ENCODE measurements at places on chromosomes 4 and X.

GRCh38 chrX:110322603-110323002 lies 4.7 kb upstream of the AMMECR1 start:
- DNase-seq = no peak

DNA sequence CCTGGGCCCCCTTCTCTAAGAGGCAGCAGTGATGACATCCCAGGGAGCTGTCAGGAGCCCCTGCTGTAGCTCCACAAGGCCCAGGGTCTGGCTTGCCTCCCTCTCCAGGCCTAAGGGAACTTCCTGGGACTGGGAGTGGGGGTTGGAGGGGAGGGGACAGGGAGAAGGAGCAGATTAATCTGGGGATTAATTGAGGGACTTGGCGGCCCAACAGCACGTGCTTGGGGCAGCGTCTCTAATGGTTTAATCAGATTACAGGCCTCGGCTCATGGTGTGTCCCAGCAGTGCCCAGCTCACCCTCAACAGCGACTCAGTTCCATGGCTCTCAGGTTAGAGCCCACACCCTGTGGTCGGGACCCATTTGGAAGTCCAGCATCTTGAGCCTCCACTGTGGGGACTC lies 47.9 kb downstream of the EFNB1 start:
- no peak for DNase-seq

DNA sequence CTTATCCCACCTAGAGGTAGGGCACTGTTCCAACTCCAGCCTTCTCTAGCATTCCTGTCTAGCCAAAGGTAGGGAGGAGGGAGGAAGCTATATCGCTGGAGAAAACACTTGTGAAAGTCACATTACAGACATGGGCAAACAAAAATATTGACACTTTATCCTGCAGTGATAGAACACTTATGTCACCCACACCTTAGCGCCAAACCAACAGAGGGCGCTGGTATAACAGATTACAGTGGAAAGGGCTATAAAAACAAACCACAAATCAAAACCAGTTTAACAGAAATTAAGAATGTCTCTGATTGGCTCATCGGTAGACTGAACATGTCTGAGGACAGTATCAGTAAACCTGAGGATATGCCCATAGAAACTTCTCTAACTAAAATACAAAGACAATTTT lies 451.3 kb downstream of the TLL1 start:
- DNase-seq = no peak

GRCh38 chrX:12581546-12581945 lies 209.7 kb upstream of the PRPS2 start:
- DNase-seq = no peak

DNA sequence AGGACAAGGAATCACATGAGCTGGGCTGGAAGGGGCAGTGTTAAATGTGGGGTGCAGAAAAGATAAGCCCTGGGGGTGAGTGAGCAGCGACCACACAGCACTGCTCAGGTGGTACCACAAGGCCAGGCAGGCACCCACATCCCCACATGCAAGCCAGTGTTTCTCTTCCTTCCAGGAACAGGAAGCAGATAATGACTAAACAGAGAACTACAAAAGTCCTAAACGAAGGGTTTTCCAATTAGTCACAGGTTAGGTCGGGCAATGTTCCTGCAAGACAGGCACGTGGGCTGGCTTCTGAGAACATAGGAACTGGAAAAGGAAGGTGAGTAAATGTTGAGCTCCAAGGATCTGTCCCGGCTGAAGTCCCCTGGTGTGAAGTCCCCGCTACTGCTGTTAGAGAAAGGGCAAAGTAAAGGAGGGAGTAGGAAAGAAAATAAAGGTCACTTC lies 19.5 kb downstream of the RELL1 start:
- no peak for DNase-seq

GRCh38 chr4:155842080-155842479 lies 24.0 kb downstream of the ASIC5 start:
- DNase-seq = no peak

DNA sequence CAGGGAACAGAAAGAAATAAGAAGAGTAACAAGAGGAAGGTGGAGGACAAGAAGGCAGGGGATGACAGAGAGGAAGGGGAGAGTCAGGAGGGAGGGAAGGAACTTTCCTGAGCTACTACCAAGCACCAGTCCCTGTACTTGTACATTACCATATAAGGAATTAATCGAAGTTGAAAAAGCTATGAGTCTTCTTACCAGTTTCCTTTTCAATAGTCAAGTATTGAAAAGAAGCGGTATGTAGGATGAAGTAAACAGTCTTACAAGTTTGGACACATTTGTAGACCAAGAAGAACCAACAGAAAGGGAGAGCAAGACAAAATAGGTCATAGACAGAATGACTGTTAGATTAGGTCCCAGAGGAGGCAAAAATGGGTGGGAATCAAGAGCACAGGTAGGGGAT lies 629.7 kb upstream of the DIPK2B start:
- no peak for DNase-seq

DNA sequence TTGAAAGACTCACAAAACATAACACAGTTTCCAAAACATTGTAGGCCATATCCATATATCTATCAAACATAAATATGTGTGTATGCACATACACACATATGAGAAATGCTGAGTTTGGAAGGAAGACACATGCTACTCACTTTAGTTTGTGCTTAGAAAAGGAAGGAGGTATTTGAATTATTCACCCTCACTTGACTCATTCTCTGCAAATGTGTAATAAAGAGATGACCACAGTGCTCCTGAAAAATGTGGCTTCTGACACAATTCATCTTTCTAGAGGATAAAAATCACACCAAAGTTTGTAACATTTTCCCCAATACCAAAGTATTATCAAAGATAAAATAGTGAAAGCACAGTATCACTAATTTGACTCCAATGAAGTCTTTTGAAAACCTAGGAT lies 950.1 kb downstream of the FAT4 start:
- no peak for DNase-seq

- no peak for DNase-seq
Observed at GRCh38 chrX:78375894-78376293, 48.5 kb upstream of the CYSLTR1 start.

DNA sequence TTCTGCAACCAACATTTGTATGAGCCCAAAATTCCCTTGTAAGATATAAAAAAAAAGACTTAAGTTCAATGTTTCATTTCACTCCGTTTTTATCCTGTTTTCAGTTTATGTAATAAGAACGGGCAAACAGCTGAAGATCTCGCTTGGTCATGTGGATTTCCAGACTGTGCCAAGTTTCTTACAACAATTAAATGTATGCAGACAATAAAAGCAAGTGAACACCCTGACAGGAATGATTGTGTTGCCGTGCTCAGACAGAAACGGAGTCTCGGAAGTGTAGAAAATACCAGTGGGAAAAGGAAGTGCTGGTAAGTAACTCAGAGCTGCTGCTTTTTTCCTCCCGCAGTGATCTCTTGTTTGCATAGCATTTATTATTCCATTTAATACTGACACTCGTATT lies 2.8 kb downstream of the ANKRD37 start:
- DNase-seq = no peak

DNA sequence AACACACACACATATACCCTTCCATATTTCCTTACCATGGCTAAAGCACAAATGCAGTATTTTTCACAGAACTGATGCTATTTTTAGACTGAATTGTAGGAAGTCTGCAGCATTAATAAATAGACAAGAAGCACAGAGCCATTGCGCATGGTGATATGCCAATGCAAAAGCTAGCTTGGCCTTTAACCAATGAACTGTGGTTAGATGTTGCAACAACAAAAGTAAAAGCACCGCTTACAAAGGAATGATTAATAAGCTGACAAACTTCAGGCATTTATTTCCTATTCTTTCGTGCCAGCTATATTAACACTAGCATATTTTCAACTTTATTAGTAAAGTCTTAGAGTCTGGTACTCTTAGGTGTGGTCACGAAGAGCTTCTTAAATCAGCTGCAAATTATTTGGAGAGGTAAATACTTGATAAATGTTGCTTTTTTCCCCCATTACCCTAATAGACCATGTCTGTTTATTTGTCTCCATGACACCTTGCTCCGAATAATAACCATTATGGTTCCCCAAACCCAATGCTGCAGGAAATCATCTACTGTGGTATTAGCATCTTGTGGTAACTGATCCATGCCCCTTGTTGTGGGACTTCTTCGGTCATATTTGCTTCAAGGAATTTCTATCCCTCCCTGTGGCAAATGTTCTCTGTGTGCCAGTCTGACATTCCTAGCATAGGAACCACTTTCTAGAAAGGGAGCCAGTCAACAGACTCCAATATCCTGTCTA lies 306.1 kb upstream of the TAPT1 start:
- no peak for DNase-seq

DNA sequence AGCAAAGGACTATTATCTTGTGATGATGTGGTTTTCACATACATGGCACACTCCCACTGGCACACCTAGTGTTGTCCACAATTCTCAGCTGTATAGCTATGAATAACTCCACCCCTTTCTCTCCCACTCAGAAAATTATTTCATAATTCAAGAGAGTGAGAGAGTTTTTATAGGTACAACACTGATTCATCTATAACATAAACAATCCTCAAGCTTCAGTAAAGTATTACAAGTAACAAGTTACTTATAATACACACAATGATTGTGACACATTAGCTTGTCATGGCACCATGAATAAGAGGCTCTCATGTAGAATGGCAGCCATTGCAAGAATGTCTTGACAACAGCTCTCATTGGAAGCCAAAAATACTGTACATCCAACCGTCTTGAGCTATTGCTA lies 43.9 kb downstream of the RAB40A start:
- DNase-seq = no peak

- no peak for DNase-seq
Observed at GRCh38 chr4:38614231-38614630, 49.8 kb upstream of the KLF3 start.

DNA sequence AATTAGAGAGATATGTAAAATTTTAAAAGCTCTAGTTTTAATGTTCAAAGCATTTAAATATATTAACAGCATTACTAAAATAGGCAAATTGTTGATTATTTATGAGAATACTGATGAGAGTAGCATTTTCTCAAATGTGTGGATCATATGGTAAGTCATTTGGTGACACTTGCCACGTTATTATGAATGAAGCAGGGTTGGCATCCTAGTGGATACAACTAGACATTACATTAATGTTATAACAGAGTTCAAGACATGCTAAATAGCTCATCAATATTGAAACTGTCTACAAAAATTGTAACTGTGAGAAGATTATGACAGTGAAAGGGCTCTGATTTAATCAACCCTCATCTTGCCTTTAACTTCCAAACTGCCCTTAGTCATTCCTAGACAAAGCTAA lies 171.1 kb downstream of the PDGFC start:
- DNase-seq = no peak

DNA sequence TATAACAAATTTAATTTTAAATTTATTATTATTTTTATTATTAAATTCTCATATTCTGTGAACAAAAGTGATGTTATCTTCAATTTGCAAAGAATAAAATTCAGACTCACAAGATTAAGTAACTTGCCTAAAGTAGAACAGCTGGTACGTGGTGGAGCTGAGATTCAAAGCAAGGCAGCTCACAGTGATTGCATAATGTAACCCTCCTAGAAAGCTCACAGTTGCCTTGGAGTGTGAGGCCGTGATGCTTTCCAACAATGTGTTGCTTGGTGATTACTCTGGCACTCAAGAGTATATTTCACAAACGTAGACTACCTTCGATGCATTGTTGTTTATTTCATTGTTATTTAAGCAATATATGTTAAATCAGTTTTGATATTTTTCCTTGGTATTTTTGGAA lies 1039.2 kb upstream of the PABPC4L start:
- DNase-seq = no peak

GRCh38 chr4:29588617-29589016 lies 1131.6 kb upstream of the PCDH7 start:
- DNase-seq = no peak

DNA sequence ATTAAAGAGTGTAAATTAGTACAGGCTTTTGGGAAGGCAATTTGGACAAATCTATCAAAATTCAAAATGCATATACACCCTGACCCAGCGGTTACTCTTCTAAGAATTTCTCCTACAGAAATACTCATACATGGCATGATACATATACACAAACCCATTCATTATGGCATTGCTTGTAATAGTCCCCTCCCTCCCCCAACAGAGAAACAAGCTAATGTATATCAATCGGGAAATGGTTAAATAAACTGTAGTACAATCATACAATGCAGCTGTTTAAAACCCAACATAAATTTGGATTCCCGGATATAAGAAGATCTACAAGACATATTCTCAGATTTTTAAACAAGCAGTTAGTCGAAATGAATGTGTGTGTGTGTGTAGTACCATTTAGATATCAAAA lies 808 bp downstream of the HUWE1 start:
- DNase-seq = no peak

GRCh38 chr4:17578482-17578891 lies 1.5 kb downstream of the LAP3 start:
- no peak for DNase-seq

GRCh38 chr4:38367642-38368174 lies 296.3 kb upstream of the KLF3 start:
- no peak for DNase-seq
